Stimulated activated CD8-positive, alpha-beta memory T cell treated with anti-CD3 and anti-CD28 coated beads, Interleukin-7, amount 100 ng/mL, for 24 hours (primary cell): ENCODE measurements at places on chromosomes 11 and 22.

DNA sequence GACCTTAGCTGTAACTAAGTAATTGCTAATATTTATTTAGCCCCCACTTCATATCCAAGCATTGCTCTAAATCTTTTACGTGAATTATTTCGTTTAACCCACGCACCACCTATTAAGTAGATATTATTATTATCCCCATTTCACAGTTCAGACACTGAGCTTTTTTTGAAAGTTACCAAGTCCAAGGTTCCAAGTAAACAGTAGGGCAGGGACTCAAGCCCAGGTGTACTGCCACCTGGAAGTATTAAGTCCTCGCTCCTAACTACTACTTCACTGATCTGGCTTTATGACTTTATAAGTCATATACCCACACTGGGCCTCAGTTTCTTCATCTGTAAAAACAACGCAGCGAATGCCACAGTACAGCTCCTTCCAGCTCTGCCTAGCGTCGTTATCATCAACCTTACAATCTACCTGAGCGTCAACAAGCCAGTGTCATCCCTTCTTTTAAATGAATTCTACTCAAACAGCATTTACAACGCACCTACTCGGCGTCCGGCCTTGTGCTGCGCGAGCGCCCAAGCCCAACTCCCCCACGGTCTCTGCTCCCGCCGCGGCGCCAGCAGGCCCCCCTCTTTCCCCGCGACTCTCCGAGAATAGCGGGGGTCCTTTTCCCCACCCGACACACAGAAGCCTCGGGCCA lies 624 bp downstream of the TMEM41B start:
- DNase-seq, result no peak

- DNase-seq, result no peak
Measured at GRCh38 chr11:58057481-58057880, 26.7 kb downstream of the OR6Q1 start.

GRCh38 chr11:64356498-64357411 lies 2.2 kb upstream of the RPS6KA4 start:
- DNase-seq, result no peak

GRCh38 chr22:17266251-17266971 lies 47.2 kb upstream of the ADA2 start:
- no peak for DNase-seq

DNA sequence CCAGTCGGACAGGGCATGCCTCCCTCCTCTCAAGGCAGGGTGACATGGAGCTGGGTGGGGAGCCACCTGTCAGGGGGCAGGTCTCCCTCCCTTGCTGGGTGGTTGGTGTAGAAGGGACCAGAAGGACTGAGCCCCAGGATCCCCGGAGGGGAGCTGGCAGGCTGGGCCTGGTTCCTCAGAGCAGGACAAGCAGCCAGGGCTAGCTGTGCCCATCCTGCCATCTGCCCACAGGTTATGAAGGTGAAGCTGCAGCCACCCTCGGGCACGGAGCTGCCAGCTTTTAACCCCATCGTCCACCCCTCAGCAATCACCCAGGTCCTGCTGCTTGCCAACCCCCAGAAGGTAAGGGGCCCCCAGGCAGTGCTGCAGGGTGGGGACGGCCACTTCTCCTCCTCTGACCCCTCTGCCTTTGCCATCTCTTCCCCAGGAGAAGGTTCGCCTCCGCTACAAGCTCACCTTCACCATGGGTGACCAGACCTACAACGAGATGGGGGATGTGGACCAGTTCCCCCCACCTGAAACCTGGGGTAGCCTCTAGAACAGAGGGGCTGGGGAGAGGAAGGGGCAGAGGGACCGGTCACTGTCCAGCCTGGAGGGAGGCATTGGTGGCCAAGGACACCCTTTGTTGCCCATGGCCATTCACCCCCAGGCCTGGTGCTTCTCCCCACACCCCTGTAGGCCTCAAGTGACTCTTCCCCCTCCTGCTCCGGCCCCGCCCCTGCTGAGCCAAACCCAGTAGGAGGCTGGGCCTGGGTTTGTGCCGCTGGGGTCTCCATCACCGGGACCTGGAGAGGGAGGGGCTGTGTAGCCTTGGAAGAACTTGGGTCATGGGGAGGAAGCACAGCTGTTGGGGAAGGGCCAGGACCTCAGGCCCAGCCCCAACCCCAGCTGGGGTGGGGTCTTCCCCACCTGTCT lies 7.0 kb upstream of the SH3BP1 start:
- DNase-seq, result no peak

DNA sequence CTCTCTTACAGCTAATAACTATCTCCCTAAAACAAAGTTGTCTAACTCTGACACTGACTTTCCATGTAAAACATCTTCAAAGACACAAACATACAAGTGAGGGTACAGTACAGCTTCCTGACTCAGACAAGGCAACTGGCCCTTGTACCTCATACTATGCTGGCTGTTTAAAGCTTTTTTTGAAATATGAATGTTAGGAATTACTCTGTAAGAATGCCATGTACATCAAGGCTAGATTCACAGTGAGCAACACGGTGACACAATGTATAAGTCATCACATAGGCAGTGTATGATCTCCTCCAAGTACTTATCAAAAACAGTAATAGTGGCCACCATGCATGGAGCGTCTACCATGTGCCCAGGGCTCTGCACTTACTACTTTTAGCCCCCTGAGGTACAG lies 28.6 kb downstream of the ALG8 start:
- DNase-seq, result no peak

DNA sequence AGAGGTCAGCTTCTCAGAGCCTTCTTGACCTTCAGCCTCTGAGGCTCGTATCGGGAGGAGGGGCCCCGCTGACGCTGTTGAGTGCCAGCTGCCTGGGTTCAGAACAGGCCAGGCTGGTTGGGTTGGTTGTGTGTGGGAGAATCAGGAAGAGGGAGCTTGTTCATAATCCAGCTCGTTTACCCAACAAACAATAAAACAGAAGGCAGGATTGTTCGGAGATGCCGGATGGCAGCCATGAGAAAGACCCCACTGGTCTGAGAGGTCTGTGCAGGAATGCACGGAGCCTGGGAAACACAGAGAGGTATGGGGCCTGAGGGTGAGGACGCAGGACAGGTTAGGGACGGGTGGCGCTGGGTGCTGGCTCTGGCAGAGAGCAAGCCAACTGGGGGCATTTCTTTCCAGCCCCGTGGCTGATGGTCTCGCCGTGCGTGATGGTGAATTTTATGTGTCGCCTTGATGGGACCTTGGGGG lies 31.6 kb upstream of the SHANK2 start:
- no peak for DNase-seq

GRCh38 chr11:111395749-111396148 lies 16.7 kb upstream of the POU2AF1 start:
- no peak for DNase-seq

DNA sequence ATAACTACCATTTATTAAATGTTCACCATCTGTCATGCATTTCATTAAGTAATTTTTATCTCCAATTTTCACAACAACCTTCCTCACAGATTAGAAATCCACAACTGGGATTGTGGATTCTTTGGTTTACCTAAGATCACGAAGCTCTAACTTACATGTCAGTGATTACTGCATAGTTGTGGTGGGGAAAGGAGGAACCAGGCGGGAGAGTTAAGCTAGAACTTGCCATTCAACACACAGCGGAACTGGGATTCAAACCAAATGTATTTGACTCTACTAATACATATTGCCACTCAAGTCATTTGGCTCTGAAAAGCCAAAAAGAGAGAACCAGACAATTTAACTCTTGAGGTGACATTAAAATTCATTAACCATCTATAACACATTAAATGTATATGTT lies 10.4 kb upstream of the LAYN start:
- DNase-seq, result no peak

DNA sequence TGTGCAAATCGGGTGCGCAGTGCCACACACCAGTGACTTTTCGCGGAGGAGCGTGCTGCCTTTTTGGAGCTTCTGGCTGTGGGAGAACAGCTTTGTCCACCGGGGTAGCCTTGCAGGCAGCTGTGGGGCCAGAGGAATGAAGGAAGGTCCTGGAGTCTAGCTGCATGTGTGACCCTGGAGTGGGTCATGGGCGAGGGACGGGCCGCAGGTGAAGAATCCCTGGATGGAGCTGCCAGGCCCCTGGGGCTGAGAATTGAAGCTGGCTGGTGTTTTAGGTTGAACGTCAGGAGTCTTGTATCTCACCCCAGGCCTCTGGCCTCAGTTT lies 8.6 kb downstream of the CCND1 start:
- DNase-seq, result no peak
